ENCODE measurements at places on chromosomes 5 and 9.

DNA sequence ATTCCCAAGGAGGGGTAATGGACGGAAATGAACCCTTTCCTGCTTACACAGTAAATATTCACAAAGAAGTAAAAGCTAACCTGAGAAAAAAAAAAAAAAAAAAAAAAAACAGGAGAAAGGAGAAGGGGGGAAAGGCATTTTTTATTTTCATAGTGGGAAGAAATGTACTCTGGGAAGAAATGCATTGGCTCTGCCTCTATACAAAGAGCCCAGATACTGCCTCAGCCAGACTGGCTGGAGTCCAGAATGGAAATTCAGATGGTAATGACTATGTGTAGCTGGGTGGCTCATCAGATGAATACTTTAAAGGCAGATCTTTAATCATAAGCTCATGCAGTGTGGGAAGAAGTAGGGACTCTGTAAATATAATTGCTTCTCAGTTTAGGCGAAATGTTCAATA, 124.9 kb upstream of the ZNF608 start:
- peak; percentile 49 for DNase-seq

- no peak for DNase-seq
Measured at GRCh38 chr9:89839449-89839848, 234.6 kb downstream of the GADD45G start.

- peak; percentile 26 for DNase-seq
Measured at GRCh38 chr5:65663804-65664521, 39.1 kb downstream of the SHLD3 start.

DNA sequence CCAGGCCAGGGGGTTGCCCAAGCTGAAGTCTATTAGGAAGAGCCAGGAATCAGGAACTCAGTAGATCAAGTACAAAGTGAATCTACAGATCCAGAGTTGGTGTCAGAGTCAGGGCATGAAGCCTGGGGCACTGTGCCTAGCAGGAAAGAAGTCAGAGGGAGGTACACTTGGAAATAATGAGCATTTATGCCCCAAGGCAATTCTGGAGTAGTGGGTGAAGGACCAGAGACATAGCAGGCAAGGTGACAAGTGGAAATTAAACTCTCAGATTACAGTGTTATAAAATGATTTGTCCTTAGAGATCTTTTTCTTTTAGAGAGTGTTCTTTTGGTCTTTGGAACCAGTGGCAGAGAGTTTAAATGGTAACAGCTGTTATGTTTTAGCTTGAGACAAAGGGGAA, 138.0 kb downstream of the ADAMTSL1 start:
- no peak for DNase-seq

DNA sequence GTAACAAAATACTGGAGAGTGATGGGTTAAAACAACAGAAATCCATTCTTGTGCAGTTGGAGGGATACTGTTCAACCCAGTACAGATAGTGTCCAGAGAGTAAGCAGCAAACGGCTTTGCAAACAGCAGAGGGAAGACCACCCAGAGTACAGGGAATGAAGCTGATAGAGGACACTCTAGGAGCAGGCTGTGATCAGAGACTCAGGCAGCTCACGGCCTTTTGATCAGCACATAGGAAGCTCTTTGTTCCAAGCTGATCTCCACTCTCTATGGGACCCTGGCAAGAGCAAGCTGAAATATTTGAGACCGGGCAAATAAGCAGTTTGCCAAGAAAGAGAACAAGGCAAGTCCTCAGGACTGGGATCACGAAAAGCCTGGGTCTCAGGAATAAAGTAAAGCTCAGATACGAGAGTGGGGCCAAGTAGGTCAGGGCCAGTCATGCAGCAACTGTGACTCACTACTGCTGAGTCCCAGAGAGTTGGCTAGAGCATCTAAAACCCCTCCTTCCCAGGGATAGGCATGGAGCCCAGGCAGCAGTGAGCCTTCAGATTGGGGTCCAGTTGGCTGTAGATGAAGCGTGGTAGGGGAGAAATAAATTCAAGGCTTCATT, 52.4 kb downstream of the MELK start:
- peak; percentile 71 for DNase-seq

- DNase-seq: no peak
Measured at GRCh38 chr9:71764891-71765290, 3.4 kb downstream of the CEMIP2 start.

DNA sequence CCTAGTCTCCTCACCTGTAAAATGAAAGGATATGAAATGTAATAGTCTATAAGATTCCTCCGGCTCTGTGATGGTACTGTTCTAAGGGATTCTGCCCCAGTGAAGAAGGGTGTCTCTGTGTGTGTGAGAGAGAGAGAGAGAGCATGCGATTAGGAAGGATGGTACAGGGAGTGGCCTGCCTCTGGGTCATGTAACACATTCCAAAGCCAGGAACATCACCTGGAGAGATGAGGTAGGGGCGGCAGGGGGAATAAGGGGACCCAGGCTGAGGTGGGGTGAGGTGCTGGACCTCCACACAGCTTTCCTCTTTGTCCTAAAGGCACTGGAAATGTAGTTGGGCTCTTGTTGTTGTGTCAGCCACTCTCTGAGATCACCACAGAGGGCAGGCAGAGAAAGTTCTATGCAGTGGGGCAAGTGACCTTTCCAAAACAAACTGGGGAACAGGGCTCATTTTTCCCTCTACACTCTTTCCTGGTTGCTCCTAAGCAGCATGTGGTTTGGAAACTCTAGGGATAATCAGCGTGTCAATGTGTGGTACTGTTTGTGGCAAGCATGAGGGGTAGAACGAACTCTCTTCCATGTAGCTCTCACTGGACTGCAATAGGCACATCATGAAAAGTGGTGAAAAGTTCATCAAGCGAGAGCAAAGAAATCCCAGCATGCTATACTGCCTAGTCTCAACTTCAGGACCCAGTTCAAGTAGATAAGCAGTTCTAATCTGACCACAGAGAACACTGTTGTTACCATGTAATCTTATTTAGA, 65.0 kb downstream of the SEMA6A start:
- peak; percentile 32 for DNase-seq

DNA sequence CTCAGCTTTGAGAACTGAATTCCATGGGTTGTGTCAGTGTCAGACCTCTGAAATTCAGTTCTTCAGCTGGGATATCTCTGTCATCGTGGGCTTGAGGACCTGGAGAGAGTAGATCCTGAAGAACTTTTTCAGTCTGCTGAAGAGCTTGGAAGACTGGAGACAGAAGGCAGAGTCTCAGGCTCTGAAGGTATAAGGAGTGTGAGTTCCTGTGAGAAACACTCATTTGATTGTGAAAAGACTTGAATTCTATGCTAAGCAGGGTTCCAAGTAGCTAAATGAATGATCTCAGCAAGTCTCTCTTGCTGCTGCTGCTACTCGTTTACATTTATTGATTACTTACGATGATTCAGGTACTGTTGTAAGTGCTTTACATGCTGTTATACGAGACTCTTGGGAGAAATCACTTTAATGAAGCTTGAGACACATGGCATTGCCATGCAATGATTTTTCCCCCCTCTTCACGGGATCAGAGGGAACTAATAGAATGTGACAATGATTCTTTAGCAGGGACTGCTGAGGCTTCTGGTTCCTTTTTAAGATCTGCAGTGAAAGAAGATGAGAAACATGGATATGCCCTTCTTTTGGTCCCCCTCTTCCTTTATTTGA, 63.8 kb downstream of the PTTG1 start:
- DNase-seq: no peak

DNA sequence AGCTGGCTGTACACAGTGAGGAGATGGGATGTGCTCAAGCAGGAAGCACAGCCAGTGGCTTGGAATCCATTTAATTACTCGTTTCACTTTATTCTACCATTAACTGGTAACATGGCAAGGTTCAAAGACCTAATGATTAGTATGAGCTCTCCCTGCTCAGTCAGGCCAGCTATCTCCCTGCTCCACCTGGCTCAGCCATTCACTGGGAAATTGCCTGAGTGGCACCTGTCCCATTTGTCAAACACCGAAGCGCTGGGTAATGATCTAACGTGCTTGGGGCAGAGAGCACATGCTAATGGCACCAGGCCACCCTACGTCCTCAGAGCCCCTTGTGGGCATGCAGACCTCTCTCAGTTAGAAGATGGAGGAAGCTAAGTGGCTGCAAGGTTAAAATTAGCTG, 162.2 kb downstream of the TTLL11 start:
- no peak for DNase-seq

DNA sequence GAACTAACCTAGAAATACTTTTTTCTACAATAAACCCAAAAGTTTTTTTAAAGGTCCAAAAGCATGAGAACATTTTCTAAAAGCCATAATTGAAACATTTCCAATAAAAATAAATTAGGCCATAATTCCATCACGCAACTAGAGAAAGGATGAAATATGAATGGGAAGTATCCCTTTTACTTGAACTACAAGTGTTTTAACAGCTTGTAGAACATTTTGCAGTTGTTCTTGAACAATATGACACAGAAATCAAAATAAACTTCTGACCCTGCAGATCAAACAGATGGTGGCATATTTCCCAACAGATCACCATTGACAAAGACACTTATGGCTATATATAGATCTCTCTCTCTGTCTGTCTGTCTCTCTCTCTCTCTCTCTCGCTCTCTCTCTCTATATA, 624.4 kb downstream of the PSAT1 start:
- peak; percentile 61 for DNase-seq
